Psoas muscle (tissue), 8 donors: ENCODE measurements at places on chromosomes 6 and 20.

DNA sequence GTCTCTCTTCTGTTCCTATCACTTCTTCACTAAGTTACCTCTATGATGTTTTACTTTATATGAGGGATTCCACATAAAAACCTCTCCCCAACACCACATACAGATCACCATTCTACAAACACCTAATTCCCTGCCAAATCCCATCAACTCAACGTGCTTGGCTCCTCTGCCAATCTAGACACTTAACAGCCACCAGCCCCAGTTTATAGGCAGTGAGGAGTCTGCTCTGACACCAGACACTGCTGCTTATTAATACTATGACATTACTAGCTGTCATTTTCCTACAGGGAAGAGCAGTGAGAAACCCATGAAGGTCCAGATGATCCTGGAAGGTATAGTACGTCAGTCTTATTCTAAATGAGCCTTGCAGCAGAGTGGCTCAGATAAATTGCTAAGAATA lies 104.3 kb downstream of the CHD6 start:
- DNase-seq, result no peak

DNA sequence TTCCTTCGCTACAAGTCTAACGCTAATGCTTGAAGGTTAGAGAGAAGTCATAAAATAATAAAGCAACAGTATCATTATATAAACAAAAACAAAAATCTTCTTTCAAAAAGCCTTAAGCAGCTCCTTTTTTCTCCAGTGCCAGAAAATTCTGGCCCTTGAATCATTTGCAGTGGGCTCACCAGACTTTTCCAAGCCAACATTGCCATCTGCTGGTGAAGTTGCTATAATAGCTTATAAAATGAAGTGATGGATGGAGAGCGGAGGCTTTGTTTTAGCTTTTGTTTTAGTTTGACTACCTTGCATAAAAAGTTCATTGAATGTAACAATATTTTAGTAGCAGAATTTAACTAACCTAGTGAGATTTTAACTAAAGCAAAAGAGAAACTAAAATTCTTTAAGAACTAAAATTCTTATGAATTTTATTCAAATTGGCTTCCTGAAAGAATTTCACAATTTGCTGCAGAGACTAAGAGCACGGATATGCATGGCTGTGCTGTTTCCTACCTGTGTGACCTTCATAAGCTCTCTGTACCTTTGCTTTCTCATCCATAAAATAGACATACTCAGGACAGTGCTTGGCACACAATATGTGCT lies 44.8 kb upstream of the SLC2A12 start:
- DNase-seq, result peak; percentile 20

- no peak for DNase-seq
These were observed 135.1 kb downstream of the AGPAT4 start for GRCh38 chr6:161138543-161139303.

GRCh38 chr6:142863981-142864380 lies 81.0 kb downstream of the HIVEP2 start:
- no peak for DNase-seq

- DNase-seq, result no peak
These were observed 654.5 kb upstream of the PTCHD4 start for GRCh38 chr6:48765352-48765961.

GRCh38 chr6:138087593-138088325 lies 19.5 kb downstream of the PERP start:
- DNase-seq, result no peak

GRCh38 chr20:61146023-61146422 lies 106.0 kb upstream of the CDH4 start:
- no peak for DNase-seq

- DNase-seq, result peak; percentile 47
These were observed 88.4 kb downstream of the VEGFA start for GRCh38 chr6:43858161-43859153.

DNA sequence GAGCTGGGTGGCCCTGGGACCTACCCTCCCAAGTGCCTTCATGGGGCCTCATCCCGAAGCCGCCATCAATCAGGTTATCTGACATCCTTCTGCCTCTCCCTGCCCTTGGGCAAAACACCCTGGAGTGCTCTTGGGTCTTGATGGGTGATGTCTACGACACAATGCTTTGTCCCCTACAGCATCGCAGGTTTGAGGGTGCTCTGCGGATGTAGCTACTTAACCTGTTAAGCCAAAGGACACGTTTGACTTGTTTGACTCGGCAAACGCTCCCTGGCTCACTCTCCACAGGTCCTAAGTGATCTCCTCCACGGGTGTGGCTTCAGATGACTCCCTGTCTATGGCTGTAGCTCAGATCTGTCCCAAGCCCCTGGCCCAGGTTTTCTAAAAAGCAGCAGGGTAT lies 35.6 kb downstream of the TBC1D7 start:
- no peak for DNase-seq

DNA sequence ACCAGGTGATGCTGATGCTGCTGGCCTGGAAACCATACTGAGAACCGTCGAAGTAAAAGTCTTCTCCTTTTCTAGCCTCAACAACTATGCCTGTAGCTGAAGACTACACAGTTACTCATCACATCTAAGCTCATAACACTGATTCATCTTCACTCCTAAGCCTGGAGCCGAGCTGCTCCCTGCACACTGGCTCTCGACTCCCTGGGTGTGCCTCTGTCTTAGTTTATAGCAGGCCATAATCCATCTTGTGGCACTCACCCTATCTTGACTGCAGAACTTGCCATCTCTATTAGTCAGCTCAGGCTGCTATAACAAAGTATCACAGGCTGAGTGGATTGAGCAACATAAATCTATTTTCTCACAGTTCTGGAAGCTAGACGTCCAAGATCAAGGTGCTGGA lies 191.0 kb downstream of the UNC5CL start:
- DNase-seq, result no peak

DNA sequence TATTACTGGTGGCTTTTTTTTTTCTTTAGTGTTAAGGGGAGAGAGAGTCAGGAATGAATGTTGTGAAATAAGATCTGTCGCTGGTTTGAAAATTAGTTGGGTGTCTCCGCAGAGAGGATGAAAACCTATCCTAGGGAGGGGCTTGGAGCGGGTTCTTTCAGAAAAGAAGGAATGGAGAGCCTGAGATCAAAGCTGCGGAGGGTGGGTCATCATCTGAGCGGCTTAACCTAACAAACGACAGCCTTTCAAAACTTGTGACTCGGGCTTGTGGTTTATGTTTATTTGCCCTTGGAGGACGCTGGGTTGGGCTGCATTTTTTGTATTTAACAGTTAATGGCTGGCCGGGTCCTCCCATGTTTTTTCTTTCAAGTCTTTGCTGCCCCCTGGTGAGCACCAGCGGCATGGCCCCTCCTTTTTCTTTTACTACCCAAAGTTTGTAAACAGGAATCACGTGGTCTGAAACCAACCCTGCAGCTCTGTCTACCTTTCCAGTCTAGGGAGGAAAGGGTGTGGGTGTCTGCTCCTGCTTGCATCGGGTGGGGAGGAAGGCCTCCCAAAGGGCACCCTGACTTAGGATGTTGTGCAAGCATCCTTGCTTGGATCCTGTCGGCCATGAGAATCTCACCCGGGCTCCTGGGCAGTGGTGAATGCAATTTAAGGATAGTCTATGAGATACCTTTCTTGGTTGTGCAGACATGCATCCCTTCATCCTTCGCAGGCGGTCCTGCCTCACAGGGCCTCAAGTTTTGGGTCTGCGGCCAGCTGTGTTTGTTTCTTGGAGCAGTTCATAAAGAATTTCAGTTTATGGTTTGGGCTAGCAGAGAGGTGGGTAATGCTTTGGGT lies 2.2 kb downstream of the PIM1 start:
- peak; percentile 88 for DNase-seq

GRCh38 chr6:4280707-4281106 lies 145.3 kb upstream of the ECI2 start:
- DNase-seq, result no peak

DNA sequence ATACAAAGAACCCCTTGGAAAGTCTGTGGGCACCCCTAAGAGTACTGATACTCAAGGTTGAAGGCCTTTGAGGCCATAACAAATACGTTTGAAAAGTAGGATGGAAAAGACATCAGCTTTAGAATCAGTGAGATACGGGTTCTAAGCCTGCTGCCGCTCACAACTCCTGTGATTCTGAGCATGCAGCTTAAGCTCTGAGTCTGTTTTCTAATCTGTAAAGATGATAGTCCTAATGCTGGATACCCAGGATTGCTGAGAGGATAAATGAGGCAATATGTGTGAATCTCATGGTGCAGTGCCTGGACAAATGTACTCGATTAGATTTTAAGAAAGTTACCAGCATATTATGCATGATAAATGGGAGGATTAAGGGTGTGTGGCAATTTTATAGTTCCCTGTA lies 321.0 kb upstream of the HSF2 start:
- DNase-seq, result no peak

DNA sequence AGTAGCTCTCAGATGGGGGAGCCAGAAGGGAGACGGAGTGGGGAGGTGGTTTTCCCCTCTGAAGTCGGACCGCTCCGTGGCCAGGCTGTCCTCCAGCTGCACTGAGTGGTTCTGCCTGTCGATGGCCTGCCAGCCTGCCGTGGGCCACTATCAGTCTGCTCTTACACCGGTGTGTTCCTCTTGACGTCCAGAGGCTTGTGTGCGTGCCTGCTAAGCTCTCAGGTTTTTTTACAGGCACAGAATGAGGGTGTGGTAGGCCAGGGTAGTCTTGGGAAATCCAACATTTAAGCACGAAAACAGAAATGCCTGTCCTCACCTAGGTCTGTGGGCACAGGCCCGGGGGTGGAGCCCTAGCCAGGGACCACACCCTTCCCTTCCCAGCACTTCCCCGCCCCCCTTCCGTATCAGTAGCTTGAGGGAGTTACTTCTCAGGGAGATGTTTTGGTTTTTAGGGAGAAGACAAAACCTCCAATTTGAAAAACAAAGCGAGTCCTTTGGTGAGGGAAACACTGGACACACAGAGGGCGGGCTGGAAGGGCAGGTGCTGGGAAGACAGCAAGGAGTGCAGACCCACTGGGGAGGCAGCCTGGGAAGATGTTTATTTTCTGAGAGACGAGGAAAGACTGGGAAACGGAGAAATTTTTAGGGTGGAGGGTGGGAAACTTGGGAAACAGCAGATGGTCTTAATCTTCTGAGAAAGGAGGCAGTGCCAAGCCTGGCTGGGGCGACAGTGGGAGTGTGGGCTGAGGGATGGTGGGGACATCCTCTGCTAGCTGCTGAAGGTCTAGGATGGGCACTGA lies 106.5 kb downstream of the LY86 start:
- DNase-seq, result peak; percentile 63

DNA sequence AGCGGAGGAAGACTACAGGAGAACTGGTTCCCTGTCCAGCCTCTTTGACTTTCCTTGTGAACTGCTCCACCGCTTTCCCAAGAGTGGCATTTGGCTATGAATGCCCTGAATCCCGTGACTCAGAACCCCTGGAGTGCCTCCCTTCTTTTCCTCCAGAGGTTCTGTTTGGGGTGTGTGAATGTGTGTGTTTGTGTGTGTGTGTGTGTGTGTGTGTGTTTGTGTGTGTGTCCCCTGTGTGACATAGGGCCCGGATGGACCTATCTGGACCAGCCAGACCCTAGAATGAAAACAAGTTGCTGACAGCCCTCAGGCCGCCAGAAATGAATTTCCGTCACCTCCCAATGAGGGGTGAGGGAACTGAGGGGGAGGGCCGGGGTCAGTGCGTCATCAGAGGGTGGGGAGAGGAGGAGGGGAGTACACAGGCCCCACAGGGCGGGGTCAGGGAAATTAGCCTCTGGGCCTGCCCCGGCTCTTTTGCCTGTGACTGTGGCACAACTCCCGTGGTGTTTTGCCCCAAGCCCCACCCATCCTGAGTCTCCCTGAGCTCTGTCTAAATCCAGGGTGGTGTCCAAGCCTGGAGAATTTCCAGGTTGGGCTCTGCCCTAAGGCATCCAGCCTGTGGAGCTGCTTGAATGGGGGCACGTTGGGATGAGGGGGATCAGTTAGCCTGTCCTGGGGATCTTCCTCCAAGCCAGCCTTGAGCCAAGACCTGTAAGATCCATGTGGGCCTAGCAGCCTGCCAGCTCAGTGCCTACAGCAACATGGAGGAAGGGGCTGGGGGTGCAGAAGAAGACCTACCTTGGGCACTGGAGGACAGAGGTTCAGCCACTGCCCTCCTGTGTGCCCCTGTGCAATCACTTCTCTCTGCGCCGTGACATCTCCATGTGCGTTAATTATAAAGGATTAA lies 15.2 kb upstream of the MRPS18A start:
- DNase-seq, result peak; percentile 92

- no peak for DNase-seq
These were observed 104.6 kb upstream of the EXOC2 start for GRCh38 chr6:797479-798077.

GRCh38 chr20:63076421-63076820 lies 69.7 kb upstream of the BHLHE23 start:
- DNase-seq, result no peak

DNA sequence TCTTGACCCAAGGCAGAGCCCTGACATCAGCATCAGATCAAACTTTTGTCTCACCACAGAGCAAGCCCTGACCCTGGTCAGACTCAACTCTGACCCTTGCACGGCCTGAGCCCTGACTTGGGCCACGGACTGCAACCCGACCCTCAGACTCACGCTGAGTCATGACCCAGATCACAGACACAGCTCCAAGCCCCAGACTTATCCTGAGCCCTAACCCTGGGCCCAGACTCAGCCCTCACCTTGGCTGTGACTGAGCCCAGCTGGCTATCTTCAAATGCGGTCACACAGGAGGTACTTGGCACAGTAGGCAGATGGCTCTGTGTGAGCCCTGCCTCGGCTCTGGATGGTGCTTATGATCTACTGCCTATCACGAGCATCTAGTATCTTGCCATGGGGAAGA lies 602.3 kb downstream of the PTPRT start:
- DNase-seq, result no peak

- DNase-seq, result peak; percentile 67
These were observed 41.9 kb upstream of the SUPT3H start for GRCh38 chr6:45419571-45420082.

GRCh38 chr6:37116326-37116725 lies 53.6 kb upstream of the PIM1 start:
- DNase-seq, result no peak

DNA sequence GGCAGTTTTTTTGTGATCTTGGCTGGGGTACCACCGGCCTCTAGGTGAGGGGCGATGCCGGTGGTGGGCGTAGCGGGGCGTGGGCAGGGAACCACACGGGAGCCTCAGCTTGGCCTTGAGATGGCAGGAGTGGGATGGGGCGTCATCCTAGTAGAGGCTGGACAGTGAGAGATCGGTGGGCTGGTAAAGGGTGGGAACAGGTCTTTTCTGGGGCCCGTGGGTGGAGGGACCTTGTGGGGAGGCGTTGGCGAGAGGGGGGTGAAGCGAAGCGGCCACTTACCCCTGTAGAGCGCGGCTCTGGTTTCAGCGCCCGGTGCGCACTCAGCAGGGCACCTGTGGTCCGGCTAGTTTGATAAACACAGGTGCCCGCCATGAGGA lies 12.0 kb downstream of the ITPR3 start:
- DNase-seq, result no peak
